ENCODE measurements at places on chromosomes 2 and 18.

DNA sequence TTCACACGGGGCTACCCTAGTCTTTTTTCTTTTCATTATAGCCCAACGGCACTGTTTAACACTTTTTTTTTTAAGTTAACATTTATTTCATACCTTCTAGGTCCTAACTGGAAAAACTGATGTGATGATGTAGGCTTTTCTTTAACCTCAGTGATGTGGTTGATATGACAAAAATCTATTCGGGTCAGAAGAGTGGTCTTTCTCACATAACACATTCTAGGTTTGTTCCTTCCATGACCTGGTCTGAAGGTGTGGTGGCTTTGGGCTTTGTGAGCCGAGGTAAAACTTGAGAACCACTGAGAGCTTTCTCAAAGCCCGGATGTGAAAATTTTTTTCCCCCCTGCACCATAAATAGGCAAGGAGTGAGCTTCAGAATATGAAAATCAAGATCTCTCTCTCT lies 44.2 kb downstream of the GPD2 start:
- H3K36me3 ChIP-seq: peaks cover 1% of the 10 kb centered on the region
- no peak for DNase-seq
- H3K27me3 ChIP-seq: no peaks in the 10 kb centered on the region
- no peak overlapping the region for H3K4me3 ChIP-seq

GRCh38 chr2:214471382-214471781 lies 60.5 kb downstream of the VWC2L start:
- no peaks in the 10 kb centered on the region for H3K36me3 ChIP-seq
- no peaks in the 10 kb centered on the region for H3K27me3 ChIP-seq
- no peak for DNase-seq
- no peak overlapping the region for H3K27ac ChIP-seq
- H3K4me1 ChIP-seq: no peaks in the 10 kb centered on the region

GRCh38 chr2:8137801-8138200 lies 544.1 kb upstream of the ID2 start:
- H3K27me3 ChIP-seq: peaks cover 32% of the 10 kb centered on the region
- H3K27ac ChIP-seq: no peak overlapping the region
- H3K4me3 ChIP-seq: no peak overlapping the region
- H3K4me1 ChIP-seq: no peaks in the 10 kb centered on the region
- H3K36me3 ChIP-seq: peaks cover 7% of the 10 kb centered on the region

DNA sequence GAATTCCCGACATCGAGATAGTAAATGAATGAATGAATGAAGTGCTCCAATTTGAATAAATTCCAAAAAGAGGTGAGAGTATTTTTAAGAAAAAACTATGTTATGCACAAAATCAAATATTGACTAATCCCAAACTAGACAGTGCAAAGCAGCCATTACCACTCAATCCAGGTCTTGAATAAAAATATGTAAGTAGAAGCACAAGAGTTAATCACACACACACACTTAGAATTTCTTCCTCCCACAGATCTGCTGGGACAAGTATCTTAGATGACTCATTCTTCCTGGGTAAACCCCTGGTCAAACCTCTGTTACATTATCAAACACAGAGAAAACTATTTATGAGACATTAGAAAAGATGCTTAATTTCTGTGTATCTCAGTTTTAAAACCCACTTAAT lies 102.0 kb downstream of the PLA2R1 start:
- DNase-seq: no peak
- H3K27ac ChIP-seq: peak overlapping the region; percentile 49
- H3K4me3 ChIP-seq: peak overlapping the region; percentile 59
- no peaks in the 10 kb centered on the region for H3K36me3 ChIP-seq
- H3K27me3 ChIP-seq: peaks cover 8% of the 10 kb centered on the region

- peaks cover 57% of the 10 kb centered on the region for H3K4me1 ChIP-seq
- DNase-seq: no peak
- peak overlapping the region; percentile 94 for H3K27ac ChIP-seq
- H3K4me3 ChIP-seq: peak overlapping the region; percentile 65
These were observed 35.0 kb upstream of the ADAM17 start for GRCh38 chr2:9590641-9591040.

GRCh38 chr2:86367499-86367777 lies 30.0 kb upstream of the REEP1 start:
- no peak overlapping the region for H3K27ac ChIP-seq
- DNase-seq: no peak
- peaks cover 13% of the 10 kb centered on the region for H3K36me3 ChIP-seq
- no peaks in the 10 kb centered on the region for H3K27me3 ChIP-seq

GRCh38 chr2:197010200-197011020 lies 83.9 kb upstream of the PGAP1 start:
- no peak for DNase-seq
- no peaks in the 10 kb centered on the region for H3K27me3 ChIP-seq
- no peaks in the 10 kb centered on the region for H3K4me1 ChIP-seq

- no peaks in the 10 kb centered on the region for H3K36me3 ChIP-seq
- H3K27ac ChIP-seq: no peak overlapping the region
- no peaks in the 10 kb centered on the region for H3K4me1 ChIP-seq
- H3K4me3 ChIP-seq: no peak overlapping the region
- H3K27me3 ChIP-seq: peaks cover 33% of the 10 kb centered on the region
These were observed 15.3 kb upstream of the FN1 start for GRCh38 chr2:215451012-215451756.

DNA sequence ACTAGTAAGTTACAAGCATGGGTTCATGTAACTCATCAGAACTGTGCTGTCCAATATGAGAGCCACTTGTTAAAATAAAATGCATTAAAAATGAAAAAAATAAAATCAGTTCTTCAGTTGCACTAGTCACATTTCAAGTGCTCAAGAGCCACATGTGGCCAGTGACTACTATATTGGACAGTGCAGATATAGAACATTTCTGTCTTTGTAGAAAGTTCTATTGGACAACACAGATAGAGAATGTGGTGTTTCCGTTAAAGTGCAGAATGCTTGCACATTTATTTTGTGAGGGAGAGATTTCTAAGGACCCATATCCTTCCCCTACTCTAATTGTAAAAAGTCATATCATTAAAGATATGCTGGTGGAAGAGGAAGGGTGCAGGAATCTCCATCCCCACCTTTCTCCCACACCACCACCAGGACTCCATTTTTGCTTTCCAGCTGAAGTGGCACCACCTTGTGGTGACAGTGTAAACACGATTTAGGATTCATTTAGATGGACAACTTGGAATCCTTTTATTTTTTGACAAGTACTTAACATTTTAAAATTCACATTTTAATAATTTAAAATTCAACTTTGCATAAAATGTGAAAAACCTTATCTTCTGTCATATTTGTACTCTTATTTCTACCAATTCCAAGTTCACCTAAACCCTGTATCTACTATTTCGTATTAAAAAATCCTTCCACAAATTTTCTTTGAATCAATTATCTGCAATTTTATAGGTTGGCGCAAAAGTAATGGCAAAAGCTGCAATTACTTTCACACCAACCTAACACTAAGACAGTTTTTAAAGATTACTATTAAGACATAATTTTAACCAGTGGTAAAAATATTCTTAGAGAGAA lies 9.4 kb upstream of the CD302 start:
- no peak overlapping the region for H3K4me3 ChIP-seq
- peaks cover 9% of the 10 kb centered on the region for H3K36me3 ChIP-seq
- DNase-seq: no peak
- H3K27ac ChIP-seq: no peak overlapping the region

DNA sequence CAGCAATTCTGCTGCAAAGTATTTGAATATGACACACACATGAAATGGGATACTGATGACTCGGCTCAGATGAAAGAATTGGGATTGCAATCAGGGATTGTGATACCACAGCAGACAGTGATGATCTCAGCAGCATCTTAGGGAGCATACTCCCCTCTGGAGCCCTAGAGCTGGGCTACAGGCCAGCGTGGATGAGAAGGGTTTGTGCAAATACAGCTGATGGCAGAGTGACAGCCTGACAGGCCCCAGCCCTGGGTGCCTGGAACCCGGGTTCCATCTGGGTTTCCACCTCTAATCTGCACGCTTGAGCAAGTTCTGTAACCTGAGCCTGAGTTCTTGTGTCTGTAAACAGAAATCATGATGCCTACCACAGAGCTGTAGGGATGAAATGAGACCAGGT lies 418.0 kb downstream of the LRATD1 start:
- no peak overlapping the region for H3K27ac ChIP-seq
- H3K4me3 ChIP-seq: no peak overlapping the region
- H3K36me3 ChIP-seq: no peaks in the 10 kb centered on the region
- peaks cover 12% of the 10 kb centered on the region for H3K27me3 ChIP-seq

GRCh38 chr2:179177694-179178093 lies 86.9 kb downstream of the SESTD1 start:
- no peaks in the 10 kb centered on the region for H3K4me1 ChIP-seq
- DNase-seq: no peak
- no peak overlapping the region for H3K4me3 ChIP-seq
- no peaks in the 10 kb centered on the region for H3K36me3 ChIP-seq

GRCh38 chr2:7572450-7572849 lies 655.2 kb downstream of the RNF144A start:
- H3K27me3 ChIP-seq: no peaks in the 10 kb centered on the region
- peak overlapping the region; percentile 12 for H3K4me3 ChIP-seq
- DNase-seq: peak; percentile 44
- peaks cover 41% of the 10 kb centered on the region for H3K36me3 ChIP-seq
- peaks cover 76% of the 10 kb centered on the region for H3K4me1 ChIP-seq

DNA sequence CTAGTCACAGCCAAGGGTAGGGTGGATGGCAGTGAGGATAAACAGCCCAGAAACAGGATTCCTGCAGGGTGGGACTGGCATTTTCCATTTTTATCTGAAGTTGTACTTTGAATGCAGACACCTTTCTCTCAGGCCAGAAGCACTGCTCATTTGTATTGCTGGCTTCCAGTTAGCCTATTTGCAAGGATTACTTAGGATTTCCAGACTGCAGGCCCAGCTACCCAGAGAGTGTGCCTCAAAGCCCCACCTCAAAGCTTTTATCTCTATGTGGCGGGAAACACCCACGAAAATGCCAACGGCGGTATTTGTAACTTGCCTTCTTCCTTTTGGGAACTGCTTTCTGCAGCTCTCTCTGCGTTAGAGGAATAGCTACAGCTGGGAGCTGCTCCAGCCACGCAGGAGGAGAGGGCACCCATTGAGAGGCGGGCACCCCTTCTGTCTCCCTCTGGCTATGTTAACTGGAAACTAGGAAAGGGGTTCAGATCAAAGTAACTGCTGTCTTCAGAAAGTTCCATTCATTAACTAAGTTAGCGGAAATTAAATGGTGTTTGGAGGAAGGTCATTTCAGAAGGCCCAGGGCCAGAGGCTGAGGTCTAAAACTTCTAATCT lies 144.9 kb downstream of the TGIF1 start:
- DNase-seq: peak; percentile 35
- peak overlapping the region; percentile 93 for H3K4me3 ChIP-seq
- peaks cover 72% of the 10 kb centered on the region for H3K4me1 ChIP-seq
- peaks cover 8% of the 10 kb centered on the region for H3K36me3 ChIP-seq
- H3K27me3 ChIP-seq: no peaks in the 10 kb centered on the region

GRCh38 chr18:13199169-13199568 lies 19.4 kb upstream of the LDLRAD4 start:
- no peak for DNase-seq
- no peaks in the 10 kb centered on the region for H3K4me1 ChIP-seq
- H3K36me3 ChIP-seq: peaks cover 18% of the 10 kb centered on the region
- no peak overlapping the region for H3K4me3 ChIP-seq

GRCh38 chr2:174106736-174107135 lies 141.6 kb upstream of the SP3 start:
- peaks cover 3% of the 10 kb centered on the region for H3K36me3 ChIP-seq
- no peak overlapping the region for H3K27ac ChIP-seq
- no peak overlapping the region for H3K4me3 ChIP-seq
- no peak for DNase-seq
- no peaks in the 10 kb centered on the region for H3K27me3 ChIP-seq
- peaks cover 6% of the 10 kb centered on the region for H3K4me1 ChIP-seq

DNA sequence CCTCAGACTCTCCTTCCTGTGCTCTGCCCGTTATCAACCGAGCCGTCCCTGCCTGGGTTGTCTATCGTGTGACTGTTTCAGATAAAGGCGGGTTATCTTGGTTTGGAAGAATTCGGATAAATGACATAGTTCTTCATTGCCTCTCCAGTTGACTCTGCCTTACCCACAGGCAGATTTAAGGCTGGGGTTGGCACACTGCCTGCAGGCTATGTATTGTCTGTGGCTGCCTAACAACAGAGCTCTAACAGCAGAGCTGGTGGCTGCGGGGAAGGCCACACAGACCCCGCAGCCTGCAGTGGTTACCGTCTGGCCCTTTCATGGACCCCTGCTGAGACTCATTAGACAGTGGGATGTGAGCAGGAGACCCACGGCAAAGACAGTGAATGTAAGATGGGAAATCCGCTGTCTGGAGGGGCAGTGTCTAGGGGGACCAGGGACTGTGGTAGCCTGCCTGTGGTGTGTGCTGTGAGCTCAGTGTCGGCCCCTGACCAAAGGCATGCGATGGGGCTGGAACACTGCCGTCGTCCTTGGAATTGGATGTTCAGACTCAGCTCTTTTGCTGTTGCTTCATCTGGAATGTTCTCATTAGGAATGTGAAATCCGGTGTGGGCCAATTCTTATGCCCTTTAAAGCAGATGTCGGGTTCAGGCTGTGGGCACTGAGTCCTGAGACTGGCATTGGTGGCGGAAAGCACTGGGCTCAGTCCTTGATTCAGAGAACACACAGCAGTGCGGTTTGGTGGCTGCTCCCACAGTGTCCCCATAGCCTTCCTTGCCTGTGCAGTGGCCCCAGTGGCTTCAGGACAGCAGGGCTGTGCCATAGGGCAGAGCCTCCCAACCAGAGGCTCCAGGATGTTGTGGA lies 44.5 kb downstream of the SH3RF3 start:
- DNase-seq: no peak
- peaks cover under 1% of the 10 kb centered on the region for H3K36me3 ChIP-seq
- H3K27ac ChIP-seq: no peak overlapping the region
- H3K4me1 ChIP-seq: peaks cover 24% of the 10 kb centered on the region

DNA sequence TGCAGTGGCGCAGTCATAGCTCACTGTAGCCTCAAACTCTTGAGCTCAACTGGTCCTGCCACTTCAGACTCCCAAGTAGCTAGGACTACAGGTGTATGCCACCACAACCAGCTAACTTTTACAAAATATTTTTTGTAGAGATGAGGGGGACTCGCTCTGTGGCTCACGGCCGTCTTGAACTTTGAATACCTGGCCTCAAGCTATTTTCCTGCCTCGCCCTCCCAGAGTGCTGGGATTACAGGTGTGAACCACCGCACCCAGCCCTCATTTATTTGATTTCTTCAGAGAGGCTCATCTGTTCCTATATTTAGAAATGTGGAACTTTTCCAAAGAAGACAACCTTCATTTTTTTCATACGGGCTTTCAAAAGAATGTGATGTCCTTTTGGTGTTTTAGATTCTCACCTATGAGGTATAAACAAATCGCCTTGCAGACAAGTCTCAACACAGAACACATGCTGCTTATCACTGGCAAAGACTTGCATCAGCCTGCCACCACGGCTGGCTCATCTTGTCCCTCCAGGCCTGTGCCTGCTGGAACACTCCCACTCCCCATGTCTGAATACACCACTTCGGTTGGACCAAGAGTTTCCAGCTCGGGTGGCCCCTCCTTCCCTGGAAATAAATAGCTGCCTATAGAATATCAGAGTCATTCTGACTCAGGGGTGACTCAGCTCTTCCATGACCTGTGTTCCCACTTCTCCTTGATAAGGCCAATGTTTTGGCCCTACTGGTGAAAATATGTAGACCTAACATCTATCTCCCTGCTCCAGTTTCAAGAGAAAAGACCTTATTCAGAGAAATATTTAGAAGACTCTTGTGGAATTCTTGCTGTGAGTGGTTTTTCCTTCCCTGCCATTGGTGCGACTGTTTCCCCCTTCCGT lies 202.6 kb downstream of the TGIF1 start:
- H3K27ac ChIP-seq: peak overlapping the region; percentile 83
- peak; percentile 68 for DNase-seq
- H3K36me3 ChIP-seq: no peaks in the 10 kb centered on the region
- peak overlapping the region; percentile 48 for H3K4me3 ChIP-seq
- no peaks in the 10 kb centered on the region for H3K27me3 ChIP-seq
- H3K4me1 ChIP-seq: peaks cover 49% of the 10 kb centered on the region
